ENCODE measurements at places on chromosomes 16 and 17.
A peak's percentile ranks its signal among the peaks of the same experiment; 100 is the strongest.

DNA sequence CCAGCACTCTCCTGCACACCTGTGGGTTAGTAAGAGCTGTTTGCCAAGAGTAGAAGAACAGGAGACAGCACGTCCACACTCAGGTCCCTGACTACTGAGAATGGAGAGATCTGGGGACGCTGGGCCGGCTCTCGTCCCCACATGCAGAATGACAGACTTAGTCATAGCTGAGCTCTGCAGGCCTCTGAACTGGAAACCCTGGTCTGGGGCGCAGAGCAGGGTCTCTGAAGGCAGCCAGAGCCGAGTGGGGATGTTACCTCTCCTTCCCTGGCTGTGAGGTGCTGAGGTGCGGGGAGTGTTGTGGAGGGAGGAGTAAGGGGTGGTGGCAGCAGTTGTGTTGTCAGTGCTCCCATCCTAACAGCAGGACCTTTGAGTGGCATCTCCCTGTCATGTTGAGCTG is 7.2 kb upstream of the JPT2 start:
- no peak for DNase-seq

DNA sequence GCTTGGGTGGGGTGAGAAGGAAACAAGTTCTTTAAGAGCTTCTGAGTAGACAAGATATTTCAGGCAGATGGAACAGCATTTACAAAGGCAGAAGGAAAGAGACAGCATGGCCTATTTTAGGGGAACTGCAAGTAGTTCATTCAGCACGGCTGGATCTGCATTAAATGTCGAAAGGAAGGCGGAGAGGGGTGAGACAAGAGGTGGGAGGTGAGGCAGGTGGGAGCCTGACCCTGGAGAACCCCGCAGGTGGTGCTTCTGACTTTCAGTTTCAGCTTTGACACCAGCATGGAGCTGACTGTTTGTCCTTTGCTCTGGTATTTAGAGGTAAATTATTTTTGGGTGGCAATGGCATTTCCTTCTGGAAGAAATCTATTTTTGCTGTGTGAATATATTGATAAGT is 194.8 kb downstream of the HS3ST4 start:
- DNase-seq: no peak

DNA sequence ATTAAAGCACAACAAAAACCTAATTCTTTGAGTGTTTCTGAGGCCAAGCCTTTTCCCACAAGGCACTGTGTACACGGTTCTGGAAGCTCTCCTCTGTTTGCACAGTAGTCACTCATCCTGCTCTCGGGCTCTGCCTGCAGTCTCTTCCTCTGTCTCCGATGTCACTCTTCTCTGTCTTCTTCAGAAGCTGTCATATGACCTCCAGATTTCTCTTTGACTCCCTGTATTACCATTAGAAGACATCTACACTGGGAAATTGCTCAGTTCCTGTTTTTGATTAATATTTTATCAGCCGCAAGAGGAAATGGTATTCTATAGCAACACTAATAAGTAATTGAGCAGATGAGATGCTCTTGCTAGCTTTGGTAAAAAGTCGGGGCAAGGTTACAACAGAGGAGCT is 422.9 kb downstream of the WWOX start:
- DNase-seq: no peak

GRCh38 chr17:27905447-27906225 is 12.5 kb upstream of the LYRM9 start:
- DNase-seq: no peak

GRCh38 chr16:13997933-13998332 is 73.2 kb upstream of the MRTFB start:
- peak; percentile 83 for DNase-seq

- DNase-seq: peak; percentile 17
Measured at GRCh38 chr17:66509926-66510325, 207.5 kb downstream of the PRKCA start.

Measured in ACHN (cell line).